ENCODE measurements at places on chromosomes 7 and 10. TPM values are rescaled to one million over a fixed set of nuclear protein-coding genes. Genes with fewer than 3 reads are reported as not detected.

DNA sequence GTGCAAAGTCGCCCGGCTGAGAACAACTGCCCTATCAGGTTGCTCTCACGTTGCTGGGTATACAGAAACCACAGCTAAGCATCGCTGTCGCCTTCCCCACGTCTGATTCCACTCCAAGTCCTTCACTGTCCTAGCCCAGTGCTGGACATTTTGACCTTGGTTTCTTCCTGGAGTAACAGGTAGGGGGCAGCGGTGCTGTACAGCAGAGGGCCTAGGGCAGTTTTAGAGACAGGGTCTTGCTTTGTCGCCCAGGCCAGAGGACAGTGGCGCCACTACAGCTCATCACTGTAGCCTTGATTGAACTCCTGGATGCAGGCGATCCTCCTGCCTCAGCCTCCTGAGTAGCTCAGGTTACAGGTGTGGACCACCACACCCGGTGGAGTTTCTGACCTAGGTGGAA is 2.6 kb downstream of the CLDN15 start:
- no peak overlapping the region for H3K27ac ChIP-seq
- no peak for DNase-seq
- H3K36me3 ChIP-seq = peaks cover 33% of the 10 kb centered on the region
- peaks cover 43% of the 10 kb centered on the region for H3K4me1 ChIP-seq
- no peaks in the 10 kb centered on the region for H3K27me3 ChIP-seq
- H3K4me3 ChIP-seq = no peak overlapping the region

DNA sequence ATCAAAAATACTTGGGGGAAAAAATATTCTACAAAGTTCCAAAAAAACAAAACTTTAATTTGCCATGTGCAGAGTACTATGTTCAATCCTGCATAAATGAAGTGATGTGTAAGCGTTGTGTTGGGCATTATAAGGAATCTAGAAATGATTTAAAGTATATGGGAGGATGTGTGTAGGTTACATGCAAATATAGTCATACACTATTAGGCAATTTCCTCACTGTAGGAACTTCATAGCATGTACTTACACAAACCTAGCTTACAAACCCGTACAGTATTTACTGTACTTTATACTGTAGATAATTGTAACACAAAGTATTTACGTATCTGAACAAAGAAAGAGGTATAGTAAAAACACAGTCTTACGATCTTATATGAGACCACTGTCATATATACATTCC is 72.3 kb downstream of the NRBF2 start:
- H3K4me3 ChIP-seq = no peak overlapping the region
- no peak overlapping the region for H3K27ac ChIP-seq
- H3K4me1 ChIP-seq = peaks cover 13% of the 10 kb centered on the region
- H3K36me3 ChIP-seq = peaks cover 19% of the 10 kb centered on the region
- H3K27me3 ChIP-seq = no peaks in the 10 kb centered on the region

OIT3 gene
- total RNA-seq = 7.9 TPM

PON1 gene
- total RNA-seq = 0.31 TPM
